Caki2 (cell line): ENCODE measurements at places on chromosomes 16 and 17.

DNA sequence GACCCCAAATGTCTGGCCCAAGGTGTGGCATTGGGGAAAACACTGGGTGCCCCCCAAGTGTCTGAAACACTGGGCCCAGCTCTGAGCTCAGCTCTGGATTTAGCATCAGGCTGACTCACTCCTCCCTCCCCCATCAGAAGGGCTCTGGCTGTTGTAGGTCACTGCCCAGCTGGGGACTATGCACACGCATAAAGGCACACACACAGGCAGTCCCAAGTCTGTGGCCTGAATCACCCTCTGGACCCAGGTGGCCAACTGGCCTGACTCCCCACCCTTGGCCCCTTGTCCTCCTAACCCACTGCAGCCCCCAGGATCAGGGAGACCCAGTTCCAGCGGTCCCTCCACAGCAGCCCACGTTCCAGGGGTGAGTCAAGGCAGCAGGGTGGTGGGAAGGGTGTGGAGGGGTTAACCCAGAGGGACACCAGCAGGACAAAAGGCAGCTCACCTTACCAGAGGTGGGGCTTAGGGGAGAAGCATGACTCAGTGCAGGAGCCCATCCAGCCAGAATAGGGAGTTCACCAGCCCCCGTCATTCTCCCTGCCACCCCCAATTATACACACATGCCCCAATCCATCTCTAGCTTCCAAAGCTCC is 47.0 kb downstream of the MYO18A start:
- peak; percentile 59 for DNase-seq

DNA sequence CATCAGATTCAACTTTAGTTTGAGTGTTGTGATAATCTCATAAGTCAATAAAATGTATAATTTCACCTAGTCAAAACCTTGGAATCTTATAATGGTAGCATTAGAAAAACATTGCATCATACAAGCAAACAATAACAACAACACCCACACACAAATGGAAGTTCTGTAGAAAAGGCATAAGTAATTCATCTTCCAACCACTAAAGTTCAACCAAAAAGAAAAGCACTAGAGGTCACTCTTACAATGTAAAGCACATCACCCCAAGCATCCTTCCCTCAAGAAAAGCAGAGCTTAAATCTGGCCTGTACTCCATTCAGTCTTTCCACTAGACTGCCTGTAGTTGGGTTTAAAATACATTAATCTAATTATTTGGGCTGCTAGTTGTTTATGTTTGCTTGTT is 1.8 kb downstream of the CNTNAP4 start:
- peak; percentile 47 for DNase-seq

GRCh38 chr16:49745311-49745747 is 110.6 kb downstream of the ZNF423 start:
- no peak for DNase-seq

- peak; percentile 71 for DNase-seq
Observed at GRCh38 chr17:34248511-34249024, 6.5 kb upstream of the CCL2 start.

GRCh38 chr16:48448841-48449481 is 63.7 kb upstream of the SIAH1 start:
- no peak for DNase-seq

- no peak for DNase-seq
Observed at GRCh38 chr17:6548578-6549330, 7.6 kb downstream of the PITPNM3 start.

GRCh38 chr16:9869776-9870175 is 312.5 kb downstream of the GRIN2A start:
- no peak for DNase-seq

GRCh38 chr17:15307710-15308111 is 33.7 kb downstream of the TEKT3 start:
- DNase-seq: no peak

DNA sequence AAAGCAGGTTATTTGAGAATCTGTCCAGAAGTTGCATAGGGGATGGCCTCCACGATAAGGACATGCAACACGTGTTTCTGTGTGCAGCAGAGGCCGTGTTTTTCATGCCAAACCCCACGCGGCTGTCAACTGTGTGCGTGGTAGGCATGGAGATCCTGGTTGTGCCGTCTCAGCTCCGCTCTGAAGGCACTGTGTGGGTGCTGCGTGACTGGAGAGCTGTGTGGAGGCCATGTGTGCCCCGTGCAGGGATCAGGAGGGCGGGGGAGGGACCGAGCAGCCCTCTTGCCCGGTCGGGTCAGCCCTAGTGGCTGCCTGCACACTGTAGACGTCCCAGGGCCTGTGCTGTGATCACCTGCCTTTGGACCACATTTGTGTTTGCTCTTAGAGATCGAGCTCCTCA is 74.5 kb downstream of the SEC14L1 start:
- no peak for DNase-seq

- no peak for DNase-seq
Observed at GRCh38 chr17:5558815-5559785, 25.2 kb downstream of the NLRP1 start.

DNA sequence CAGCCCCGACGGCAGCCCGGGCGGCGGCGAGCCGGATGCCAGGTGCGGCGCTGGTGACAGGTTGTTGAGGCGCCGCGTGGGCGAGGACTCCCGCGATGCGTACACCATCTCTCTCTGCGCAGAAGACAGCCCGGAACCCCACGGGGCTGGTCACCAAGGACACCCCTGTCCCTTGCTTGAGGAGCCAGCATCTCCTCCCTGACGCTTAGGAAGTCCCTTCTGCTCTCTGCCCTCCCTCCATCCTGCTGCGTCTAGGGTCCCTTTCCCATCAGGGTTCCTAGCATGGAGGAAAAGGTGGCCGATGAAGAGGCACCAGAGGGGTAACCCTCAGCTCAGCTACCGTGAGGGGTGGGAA is 43.6 kb downstream of the SRCIN1 start:
- no peak for DNase-seq

- DNase-seq: peak; percentile 71
Observed at GRCh38 chr17:7989781-7990655, 12.4 kb upstream of the GUCY2D start.

- DNase-seq: no peak
Observed at GRCh38 chr16:88965411-88965810, 11.6 kb downstream of the CBFA2T3 start.

DNA sequence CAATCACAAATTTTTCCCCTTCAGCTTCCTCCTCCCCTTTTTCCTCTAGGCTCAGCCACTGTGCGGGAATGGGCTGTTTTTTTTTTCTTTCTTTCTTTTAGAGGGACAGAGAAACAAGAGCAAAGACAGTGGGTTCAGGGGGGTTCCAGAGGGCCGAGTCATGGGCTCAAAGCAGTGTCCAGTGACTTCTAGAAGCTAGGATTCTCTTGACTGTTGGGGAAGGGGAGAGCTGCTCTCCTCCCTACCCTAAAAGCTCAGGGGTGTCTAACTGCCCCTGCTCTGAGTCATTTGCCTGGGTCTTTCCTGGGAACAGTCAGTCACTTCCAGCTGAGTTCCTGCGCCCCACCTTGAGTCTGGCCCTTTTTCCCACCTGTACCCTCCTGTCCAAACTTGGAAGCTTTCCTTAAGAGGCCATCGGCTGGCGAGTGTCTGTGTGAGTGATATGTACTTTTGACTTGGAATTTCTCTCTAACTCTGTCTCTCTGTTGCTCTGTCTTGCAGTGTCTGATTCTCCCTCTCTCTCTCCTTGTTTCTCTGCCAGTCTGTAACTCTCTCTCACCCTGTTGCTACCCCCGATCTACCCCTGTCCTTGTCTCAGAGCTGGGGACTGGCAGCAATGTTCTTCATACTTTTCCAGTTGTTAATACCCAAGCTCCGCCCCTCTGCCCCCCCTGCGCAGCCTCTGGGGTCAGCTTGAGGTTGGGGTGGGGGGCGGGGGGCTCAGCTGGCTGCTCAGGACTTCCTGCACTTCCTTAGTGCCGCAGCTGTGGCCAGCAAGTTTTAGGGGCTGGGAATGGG is 2.4 kb downstream of the THRA start:
- peak; percentile 32 for DNase-seq

DNA sequence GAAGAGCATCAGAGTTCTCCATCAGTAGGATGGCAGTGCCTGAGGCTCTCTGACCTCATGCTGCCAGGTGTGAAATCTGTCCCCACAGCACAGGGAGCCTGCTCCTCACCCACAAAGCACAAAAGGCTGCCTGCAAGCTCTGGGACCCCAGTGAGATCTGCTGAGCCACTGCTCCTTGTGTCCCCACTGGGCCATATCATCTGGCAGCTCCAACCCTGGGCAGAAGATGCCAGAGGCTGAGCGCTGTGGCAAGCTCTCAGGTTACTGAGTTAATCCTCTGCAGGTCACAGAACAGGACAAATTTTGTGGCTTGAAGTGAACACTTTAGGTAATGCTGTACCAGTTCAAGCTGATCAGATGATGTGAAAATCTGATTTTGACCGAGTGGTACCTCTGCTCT is 26.7 kb upstream of the ERN1 start:
- no peak for DNase-seq

DNA sequence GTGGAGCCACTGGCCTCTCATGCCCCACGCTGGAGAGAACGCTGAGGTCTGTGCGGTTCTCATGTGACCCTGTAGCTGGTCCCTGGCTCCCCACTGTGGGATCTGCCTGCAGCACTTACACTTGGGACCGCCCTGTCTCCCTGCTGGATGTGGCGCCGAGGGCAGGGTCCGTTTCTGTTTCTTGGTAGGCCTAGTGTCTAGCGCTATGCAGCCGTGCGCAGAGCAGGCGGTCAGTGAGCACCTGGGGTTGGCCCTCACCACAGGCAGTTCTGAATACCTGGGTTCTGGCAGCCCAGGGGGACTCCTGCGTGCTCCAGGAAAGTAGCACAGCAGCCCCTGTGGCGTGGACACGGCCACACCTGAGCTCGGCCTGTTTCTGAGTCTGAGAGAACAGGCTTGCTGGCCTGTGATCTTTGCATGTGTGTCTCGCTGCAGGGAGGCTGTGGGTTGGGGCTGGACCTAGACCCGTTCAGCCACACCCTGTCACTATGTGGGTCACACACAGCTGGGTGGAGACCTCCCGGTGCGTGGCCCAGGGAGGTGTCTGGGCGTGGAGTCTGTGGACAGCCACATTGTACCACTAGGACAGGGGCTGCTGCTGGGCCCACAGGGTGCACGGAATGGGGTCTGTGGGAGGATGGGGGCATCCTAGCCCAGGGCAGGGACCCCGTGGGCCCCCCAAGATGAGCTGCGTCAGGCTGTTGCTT is 2.8 kb downstream of the CAPN15 start:
- no peak for DNase-seq

DNA sequence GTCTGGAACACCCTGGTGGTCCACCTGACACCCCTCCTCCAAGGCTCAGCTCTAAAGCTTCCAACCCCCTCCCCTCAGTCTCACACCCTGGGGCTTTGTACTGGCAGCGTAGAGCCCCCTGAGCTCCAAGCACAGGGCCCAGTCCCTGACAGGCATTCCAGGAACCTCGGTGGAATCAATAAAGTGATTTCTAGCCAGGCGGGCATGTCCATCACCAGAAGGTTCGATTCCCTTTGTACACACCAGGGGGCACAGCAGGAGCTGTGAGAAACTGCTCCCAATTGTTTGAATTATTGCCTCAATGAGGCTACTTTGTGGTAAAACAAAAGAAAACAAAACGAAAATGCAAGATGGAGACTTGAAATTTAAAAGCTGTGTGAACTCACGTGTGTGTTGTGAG is 51.8 kb downstream of the SMPD3 start:
- no peak for DNase-seq

GRCh38 chr17:2102931-2103809 is 48.3 kb downstream of the HIC1 start:
- DNase-seq: no peak

GRCh38 chr17:17028059-17028877 is 14.0 kb upstream of the MPRIP start:
- peak; percentile 97 for DNase-seq

DNA sequence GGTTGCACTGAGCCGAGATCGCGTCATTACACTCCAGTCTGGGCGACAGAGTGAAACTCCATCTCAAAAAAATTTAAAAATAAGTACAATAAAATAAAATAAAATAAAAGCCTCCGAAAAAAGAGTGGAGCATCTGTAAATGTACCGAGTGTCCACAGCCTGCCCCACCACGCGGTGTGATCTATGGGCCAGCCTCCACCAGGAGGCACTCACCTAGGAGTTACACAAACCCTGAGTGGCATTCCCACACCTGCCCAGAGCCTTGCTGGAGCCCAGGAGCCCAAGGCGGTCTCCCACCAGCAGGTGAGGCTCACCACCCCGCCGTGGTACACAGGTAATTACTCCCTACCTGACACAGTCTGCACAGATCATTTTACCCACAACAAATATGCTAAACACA is 183.2 kb downstream of the ZNF423 start:
- no peak for DNase-seq

- no peak for DNase-seq
Observed at GRCh38 chr17:61260071-61260797, 139.4 kb upstream of the TBX2 start.

GRCh38 chr17:73360961-73361761 is 49.4 kb upstream of the CDC42EP4 start:
- DNase-seq: no peak

GRCh38 chr17:77580531-77581270 is 377.8 kb upstream of the TNRC6C start:
- no peak for DNase-seq

DNA sequence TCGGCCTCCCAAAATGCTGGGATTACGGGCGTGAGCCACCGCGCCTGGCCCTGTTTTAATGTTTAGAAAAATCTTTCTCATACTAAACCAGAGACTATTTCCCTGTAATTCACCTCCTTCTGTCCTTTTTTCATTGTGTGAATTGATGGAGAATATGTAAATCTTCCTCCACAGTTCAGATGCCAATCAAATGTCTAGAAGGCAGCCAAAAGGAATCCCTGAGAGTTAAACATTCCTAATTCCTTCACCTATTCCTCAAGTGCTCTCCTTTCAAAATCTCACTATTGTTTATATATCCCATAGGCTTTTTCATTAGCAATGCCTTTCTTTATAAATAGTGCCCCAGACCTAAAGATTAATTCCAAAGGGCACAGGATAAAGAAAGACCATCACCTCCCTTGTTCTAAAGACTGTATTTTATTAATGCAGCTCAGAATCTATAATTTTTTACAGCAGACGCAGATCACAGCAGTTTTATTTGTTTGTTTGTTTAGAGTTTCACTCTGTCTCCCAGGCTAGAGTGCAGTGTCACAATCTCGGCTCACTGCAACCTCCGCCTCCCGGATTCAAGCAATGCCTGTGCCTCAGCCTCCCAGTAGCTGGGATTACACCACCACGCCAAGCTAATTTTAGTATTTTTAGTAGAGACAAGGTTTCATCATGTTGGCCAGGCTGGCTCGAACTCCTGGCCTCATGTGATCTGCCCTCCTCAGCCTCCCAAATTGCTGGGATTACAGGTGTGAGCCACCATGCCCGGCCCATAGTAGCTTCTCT is 30.5 kb downstream of the COPZ2 start:
- no peak for DNase-seq
